ENCODE measurements at places on chromosomes 13 and 19. TPM values are rescaled to one million over a fixed set of nuclear protein-coding genes. Genes with fewer than 3 reads are reported as not detected.

NRTN gene
- polyA plus RNA-seq, result 1.7 TPM

GRCh38 chr13:41961466-41961760 is 504 bp upstream of the VWA8 start:
- no peak for DNase-seq

DNA sequence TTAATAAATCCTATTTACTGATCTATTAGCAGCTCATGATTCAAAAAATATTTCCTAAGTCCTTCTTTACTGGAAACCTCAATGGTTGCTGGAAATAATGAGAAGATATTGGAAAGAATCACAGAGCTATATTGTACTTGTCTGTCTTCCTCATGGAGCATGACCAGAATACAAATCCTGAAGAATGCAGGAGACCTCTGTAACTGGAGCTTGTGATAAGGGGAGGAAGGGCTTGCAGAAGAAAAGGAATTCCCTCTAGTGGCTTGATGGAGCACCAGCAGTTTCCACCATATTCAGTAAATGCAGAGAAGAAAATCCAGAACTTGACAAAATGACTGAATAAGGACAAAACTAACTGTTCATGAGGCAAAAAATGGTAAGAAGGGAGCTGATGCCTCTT is 1333.1 kb downstream of the EFNB2 start:
- no peak for DNase-seq

DNA sequence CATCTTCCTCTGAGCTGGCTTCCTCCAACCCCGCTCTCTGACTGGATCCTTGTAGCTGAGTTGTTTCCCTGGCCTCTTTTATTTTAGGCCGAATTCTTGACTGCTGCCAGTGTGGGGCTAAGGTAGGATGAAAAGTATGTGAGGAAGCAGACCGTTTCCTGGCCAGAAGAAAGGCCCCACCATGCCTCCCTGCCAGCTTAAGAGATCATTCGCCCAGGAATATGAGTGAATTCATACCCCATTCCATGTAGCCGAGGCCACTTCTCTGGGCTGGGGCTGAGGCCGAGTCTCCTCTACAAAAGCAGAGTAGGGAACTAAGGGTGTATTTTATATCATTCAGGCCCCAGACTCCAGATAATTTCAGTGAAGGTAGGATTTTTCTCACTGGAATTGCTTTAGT is 32.3 kb downstream of the NFIX start:
- DNase-seq, result no peak

DNA sequence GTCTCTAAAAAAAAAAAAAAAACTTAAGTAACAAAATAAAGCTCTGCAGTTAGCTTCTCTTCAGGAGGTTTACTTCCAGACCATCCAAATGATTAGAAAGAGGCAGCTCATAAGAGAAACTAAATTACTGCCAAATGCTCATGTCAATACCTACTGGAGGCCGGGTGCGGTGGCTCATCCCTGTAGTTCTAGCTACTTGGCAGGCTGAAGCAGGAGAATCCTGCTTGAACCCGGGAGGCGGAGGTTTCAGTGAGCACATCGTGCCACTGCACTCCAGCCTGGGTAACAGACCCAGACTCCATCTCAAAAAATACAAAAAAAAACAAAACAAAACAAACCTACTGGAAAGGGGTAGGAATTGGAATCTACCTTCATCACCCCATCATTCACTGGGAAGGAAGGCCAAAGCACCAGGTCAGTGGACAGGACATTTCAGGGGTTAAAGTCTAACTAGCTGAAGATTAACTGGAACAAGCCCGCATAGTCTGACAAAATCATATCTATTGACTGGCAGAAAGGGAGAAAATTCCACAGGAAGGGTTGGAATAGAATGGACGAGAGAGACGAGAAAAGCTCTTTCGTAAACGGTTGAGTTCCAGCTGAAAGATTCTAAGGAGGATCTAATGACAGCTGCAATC is 1.3 kb downstream of the ZFP14 start:
- DNase-seq, result no peak

ZNF570 gene
- polyA plus RNA-seq, result 11.7 TPM

- DNase-seq, result no peak
These were observed 1308.2 kb downstream of the PCDH9 start for GRCh38 chr13:65921933-65922332.

- no peak for DNase-seq
These were observed 14.6 kb downstream of the AKT2 start for GRCh38 chr19:40270362-40271089.
